ENCODE measurements at places on chromosomes 16 and 17. TPM values are rescaled to one million over a fixed set of nuclear protein-coding genes. Genes with fewer than 3 reads are reported as not detected.

GRCh38 chr17:79211061-79211770, 136.6 kb downstream of the ENGASE start:
- DNase-seq = no peak

DNA sequence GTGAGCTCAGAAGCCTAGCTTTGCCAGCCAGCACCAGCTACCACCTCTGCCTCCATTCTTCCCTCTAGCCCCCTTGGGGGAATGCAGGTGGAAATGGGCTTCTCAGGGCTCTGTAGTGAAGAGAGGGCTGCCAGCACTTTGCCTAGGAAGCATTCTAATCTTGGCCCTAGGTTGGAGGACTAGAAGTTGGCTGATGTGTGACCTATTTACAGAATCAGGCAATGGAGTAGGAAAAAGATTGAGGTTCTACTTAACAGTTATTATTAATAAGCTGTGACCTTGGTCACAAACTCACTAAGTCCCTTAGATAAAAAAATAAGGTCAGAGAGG, 19.9 kb downstream of the DHX38 start:
- DNase-seq = no peak

DNA sequence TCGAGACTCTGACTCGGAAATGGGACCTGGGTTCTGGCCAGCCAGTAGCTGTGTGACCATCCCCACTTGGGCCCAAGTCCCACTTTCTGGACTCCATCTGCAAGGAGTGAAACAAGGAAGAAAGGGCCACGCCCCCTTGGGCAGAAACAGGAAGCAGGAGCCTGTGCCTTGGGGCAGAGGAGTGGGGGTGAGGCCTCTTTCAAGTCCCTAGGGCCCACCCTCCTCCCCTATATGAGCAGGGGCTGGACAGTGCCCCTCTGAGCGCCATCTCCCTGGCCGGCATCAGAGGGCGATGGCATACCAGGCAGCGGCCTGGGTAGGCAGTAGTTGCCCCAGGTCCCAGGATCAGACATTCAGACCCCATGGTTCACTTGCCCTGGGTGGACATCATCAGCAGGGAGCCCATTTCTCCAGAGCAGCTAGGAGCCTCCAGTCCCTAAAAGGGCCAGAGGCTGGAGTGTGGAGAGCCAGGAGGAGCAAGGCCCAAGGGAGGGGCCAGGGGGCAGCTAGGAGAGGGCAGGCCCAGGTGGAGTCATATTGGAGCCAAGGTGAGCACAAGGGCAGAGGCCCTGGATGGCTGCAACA, 7.1 kb downstream of the BCAR1 start:
- DNase-seq = no peak

GRCh38 chr17:73490851-73491250, 153.4 kb downstream of the SDK2 start:
- no peak for DNase-seq

DNA sequence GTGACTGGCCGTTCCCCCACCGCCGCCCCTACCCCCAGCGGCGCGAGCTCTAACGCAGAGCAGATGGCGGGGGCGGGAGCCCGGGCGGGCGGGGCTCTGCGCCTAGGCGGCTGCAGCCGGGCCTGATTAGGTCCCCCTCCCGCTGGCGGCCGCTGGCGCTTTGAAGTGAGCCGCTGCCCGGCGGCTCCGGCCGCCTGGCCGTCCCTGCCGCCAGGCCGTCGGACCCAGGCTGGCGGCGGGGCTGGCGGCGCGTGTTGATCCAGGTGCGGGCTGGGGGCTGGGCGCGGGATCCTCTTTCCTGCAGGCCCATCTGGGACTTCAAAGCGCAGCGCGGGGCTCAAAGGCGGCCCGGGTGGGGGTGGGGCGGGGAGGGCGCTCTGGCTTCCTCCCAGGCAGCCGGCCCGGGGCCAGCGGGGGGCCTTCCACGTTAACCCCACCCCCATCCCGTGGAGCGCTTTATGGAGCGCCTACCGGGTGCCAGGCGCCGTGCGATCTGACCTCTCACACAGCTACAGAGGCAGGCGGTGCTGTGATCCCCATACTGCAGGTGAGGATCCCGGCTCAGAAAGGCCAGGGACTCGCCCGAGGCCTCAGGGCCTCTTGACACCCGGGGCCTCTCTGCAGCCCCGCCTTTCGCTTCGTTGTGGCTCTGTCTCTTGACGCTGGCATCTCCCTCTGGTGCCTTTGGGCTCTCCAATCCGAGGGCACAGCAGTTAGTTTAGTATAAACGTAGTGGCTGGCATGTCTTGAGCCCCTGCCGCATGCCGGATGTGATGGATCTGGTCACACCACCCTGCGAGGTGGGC, 80.0 kb upstream of the NKD1 start:
- DNase-seq = peak; percentile 78

DNA sequence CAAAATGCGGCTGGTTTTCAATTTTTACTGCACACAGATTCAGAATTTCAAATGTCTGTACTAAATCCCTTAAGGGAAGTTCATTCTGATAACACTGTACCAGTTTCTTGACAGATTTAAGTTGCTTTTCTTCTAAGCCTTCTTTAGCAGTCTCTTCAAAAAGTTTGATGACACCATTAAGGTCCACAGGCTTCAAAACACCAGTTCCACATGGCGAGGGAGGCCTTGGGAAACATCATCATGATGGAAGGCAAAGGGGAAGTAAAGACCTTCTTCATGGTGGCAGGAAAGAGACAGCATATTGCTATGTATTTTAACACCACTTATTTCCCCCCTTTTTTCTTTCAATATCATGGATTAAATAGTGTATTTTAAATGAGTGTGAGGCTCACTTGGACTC, 24.5 kb downstream of the NLRC5 start:
- no peak for DNase-seq

- DNase-seq = no peak
Observed at GRCh38 chr17:75712446-75712845, 8.8 kb upstream of the ITGB4 start.

DNA sequence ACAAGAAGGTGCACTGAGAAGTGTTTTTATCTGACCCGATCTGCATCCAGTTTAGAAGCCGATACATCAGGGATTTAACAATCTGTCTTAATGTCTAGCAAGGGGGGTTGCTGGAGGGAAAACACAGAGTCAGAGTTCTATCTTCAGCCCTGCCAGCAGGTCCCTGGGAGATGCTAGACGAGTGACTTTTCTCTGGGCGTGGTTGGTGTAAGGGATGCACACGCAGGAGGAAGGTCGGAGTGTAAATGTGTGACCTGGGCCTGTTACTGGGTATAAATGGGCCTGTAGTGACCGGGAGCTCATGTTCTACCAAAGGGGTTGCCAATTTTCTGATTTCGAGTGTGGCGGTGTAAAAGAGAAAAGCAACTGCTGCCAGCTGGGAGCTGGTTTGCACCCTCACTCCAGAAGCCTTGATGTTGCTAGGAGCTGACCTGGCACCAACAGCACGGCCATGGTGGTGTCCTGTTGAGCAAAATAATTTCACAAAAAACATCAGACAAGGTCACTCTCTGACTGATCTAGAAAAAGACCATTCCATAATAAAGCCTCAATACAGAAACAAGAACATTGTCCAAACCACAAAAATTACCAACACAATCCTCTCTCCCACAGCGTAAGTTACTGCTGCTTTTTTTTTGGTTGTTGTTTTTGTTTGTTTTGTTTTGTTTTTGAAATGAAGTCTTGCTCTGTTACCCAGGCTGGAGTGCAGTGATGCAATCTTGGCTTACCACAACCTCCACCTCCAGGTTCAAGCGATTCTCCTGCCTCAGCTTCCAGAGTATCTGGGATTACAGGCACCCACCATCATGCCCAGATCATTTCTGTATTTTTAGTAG, 1.3 kb upstream of the KCTD13 start:
- DNase-seq = no peak

DNA sequence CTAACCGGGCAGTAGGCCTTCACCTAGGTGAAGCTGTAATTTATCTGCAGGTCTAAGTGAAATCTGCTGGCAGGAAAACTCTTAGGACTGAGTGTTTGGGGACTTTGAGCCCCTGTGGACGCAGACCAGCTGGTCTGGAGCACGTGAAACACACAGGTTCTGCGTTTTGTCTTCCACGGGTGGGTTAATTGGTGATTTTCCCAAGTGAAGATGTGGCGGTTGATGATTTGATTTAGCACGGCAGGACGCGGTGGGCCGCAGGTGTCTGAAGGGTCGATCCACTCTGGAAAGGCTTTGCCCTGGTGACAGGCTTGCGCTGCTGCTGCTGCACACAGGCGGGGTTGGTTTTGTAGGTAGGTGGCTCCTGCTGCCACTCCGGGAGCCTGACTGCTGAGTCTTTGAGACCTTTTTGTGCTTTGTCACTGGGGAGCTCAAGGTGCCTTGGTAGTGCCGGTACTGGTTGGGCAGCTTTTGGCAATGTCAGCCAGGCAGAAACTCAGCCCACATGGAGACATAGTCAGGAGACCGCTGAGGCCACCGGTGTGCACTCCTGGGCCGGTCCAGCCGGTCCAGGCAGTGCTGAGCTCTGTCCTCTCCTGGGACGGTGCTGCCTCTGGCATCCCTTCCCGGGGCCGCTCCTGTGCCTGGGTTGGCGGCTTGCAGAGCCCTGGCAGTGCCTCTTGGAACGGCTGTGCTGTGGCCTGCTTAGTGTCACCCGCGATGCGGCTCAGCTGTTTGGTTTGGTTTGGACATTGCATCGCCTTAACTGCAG, 2.3 kb downstream of the BAIAP2 start:
- DNase-seq = no peak

The PPY gene
- 0.59 TPM for total RNA-seq

The YBX2 gene
- 26.0 TPM for total RNA-seq

Data from H9 (cell line).